ENCODE measurements at places on chromosomes 11 and 22.

DNA sequence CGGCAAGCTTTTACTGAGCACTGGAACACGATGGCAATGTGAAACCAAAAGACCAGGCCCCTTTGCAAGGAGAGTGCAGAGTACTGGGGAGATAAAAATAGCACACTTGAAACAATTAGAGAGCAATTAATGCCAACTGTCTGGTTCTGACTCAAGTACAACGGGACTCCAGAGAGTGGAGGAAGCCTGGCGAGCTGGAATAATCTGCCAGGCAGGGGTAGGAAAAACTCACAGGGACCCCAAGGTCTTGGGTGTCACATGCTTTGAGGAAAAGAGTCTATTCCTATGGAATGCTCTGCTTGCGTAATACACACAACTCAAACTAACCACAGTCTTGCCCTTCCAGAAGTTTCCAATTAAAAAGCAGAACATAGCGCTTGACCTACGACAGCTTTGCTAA, 113.0 kb upstream of the CLMP start:
- no peak for DNase-seq

DNA sequence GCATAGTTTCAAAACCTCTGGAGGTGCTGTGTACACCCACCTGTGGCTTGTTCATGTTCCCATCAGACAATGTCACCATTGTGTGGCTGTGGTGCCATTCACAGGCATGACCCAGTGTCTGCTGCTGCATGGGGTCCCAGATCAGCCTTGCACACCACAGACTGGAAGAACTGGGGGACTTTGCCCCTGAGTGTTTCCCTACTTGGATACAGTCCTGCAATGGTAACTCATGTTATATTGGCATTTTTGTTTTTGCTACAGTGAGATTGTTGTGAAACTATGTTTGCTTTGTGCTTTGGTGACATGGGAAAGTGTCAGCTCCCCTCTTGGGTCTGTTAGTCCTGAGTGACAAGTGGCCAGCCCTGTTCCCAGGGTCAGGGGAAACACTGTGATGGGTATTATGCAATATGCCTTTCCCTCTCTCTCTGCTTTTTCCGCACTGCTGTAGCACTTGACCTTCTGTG, 108.8 kb downstream of the NAV2 start:
- DNase-seq, result no peak

- no peak for DNase-seq
Observed at GRCh38 chr22:49460592-49461281, 366.9 kb downstream of the BRD1 start.

DNA sequence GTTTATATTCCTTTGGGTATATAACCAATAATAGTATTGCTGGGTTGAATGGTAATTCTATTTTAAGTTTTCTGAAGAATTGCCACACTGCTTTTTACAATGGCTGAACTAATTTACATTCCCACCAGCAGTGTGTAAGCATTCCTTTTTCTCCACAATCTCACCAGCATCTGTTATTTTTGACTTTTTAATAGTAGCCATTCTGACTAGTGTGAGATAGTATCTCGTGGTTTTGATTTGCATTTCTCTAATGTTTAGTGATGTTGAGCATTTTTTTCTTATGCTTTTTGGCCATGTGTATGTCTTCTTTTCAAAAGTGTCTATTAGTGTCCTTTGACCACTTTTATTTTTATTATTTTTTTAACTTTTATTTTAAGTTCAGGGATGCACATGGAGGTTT, 275.3 kb downstream of the METTL15 start:
- DNase-seq, result no peak

GRCh38 chr11:78226684-78227680, 38.3 kb downstream of the USP35 start:
- DNase-seq, result no peak

Data from CD4-positive, alpha-beta T cell treated with Interleukin-15 for 1 hour (primary cell).